ENCODE measurements at places on chromosomes 5 and 9. TPM values are rescaled to one million over a fixed set of nuclear protein-coding genes. Genes with fewer than 3 reads are reported as not detected.

Gene ACOT12
- not detected for polyA plus RNA-seq

DNA sequence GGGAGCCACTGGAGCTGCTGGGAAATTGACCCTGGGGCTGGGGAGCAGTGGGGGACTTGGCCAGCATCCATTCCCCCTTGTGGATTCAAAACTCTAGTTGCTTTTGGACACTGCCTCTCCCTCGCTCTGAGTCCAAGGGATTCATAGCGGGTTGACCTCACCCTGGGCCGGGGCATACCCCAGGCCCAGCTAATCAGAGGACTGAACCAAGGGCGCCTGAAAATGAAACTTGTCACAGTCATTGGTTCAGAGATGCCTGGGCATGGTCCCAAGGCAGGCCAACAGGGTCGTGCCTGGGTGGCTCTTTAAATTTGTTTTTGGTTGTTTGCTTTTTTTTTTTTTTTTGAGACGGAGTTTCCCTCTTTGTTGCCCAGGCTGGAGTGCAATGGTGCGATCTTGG is 22.6 kb downstream of the STK10 start:
- no peaks in the 10 kb centered on the region for H3K27me3 ChIP-seq
- peaks cover 65% of the 10 kb centered on the region for H3K36me3 ChIP-seq
- H3K4me1 ChIP-seq: peaks cover 89% of the 10 kb centered on the region
- H3K4me3 ChIP-seq: no peak overlapping the region

DNA sequence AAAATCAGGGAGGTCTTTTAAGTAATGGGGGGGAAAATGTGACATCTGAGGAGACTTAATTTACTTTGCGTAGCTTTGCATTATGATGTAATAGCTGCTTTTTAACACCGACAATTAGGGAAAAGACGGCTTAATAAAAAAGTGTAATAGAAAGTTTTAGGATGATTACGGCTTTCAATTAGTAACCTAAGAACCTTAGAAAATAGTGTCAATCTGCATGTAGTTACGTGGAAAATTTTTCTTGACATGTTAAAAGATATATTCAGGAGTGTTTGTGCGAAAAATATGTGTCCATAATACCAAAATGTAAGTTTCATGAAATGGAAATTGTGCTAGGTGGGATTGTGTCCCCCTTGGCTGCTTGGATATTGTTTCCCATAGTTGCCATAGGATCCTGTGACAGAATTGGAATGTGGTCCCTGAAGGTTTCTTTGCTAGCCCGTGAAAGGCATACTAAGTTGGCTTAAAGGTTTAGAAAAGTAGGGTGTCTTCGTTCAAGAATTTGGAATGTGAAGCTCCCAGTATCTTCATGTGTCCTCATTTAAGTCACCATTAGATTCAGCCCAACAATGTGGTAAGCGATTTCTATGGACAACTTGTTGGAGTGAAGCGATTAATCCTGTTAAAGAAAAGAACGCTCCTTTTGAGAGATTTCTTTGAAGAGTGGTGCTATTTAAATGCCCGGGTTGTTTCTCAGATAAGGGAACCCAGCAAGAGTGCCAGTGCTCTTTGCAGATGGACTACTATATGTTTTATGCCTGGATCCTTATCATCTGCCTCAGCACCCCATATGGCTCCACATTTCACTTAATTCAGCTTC is 2.0 kb downstream of the RGMB start:
- H3K27ac ChIP-seq: peak overlapping the region; percentile 98
- H3K27me3 ChIP-seq: no peaks in the 10 kb centered on the region
- H3K36me3 ChIP-seq: peaks cover 5% of the 10 kb centered on the region
- no peak for DNase-seq
- peak overlapping the region; percentile 94 for H3K4me3 ChIP-seq
- peaks cover 65% of the 10 kb centered on the region for H3K4me1 ChIP-seq

- H3K4me1 ChIP-seq: peaks cover 4% of the 10 kb centered on the region
- no peaks in the 10 kb centered on the region for H3K27me3 ChIP-seq
- H3K27ac ChIP-seq: no peak overlapping the region
- no peak overlapping the region for H3K4me3 ChIP-seq
- H3K36me3 ChIP-seq: no peaks in the 10 kb centered on the region
- no peak for DNase-seq
Measured at GRCh38 chr5:40258222-40258621, 421.5 kb upstream of the PTGER4 start.

- H3K27ac ChIP-seq: no peak overlapping the region
- H3K4me3 ChIP-seq: no peak overlapping the region
- H3K36me3 ChIP-seq: no peaks in the 10 kb centered on the region
Measured at GRCh38 chr5:20522905-20523482, 535.0 kb upstream of the CDH18 start.

GRCh38 chr5:96958977-96959376 is 23.1 kb downstream of the LNPEP start:
- H3K4me3 ChIP-seq: peak overlapping the region; percentile 61
- DNase-seq: no peak
- H3K36me3 ChIP-seq: no peaks in the 10 kb centered on the region
- no peaks in the 10 kb centered on the region for H3K27me3 ChIP-seq

GRCh38 chr9:82553654-82554366 is 509.1 kb downstream of the RASEF start:
- no peaks in the 10 kb centered on the region for H3K4me1 ChIP-seq
- H3K27me3 ChIP-seq: no peaks in the 10 kb centered on the region
- DNase-seq: no peak
- no peak overlapping the region for H3K4me3 ChIP-seq
- no peak overlapping the region for H3K27ac ChIP-seq
- H3K36me3 ChIP-seq: no peaks in the 10 kb centered on the region

DNA sequence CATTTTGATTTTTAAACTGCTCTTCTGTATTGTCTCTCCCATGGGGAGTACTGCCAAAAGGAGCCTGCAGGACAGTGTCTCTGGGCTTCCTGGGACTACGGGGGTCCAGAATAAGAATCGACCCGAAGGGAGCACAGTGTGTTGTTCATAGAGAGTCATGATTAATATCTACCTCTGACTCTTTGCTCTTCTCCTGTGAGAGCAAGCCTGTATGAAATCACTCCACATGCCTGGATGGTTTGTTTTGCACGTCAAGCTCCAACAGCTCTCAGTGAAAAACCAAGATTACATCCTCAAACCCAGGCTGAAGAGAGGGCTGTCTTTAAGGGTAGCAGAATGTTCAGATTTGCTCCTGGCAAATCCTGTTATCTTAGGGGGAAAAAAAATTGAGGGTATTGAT is 1860.0 kb upstream of the WWC1 start:
- no peak for DNase-seq
- no peaks in the 10 kb centered on the region for H3K4me1 ChIP-seq
- no peak overlapping the region for H3K27ac ChIP-seq
- no peaks in the 10 kb centered on the region for H3K27me3 ChIP-seq

GRCh38 chr5:161697001-161697400 is 11.5 kb downstream of the GABRA6 start:
- no peaks in the 10 kb centered on the region for H3K27me3 ChIP-seq
- no peak for DNase-seq
- H3K27ac ChIP-seq: no peak overlapping the region
- H3K4me1 ChIP-seq: no peaks in the 10 kb centered on the region
- H3K4me3 ChIP-seq: no peak overlapping the region

DNA sequence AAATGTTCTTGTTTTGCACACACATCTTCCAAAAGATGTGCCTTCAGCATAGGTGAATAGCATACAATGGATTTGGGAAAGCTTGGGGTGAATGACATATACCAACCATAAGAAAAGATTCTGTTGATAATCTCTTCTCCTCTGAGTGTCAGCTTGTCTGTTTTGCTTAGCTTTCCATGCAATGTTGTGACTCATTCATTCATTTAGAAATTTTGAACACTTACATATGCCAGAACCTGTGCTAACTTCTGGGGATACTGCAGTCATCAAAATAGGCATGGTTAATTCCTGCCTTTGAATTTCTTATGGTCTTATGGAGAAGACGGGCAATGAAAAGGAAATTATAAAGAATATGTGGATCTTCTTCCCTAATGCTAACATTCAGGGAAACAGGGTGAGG is 14.1 kb downstream of the ADRB2 start:
- no peak overlapping the region for H3K4me3 ChIP-seq
- peaks cover 4% of the 10 kb centered on the region for H3K4me1 ChIP-seq
- no peaks in the 10 kb centered on the region for H3K36me3 ChIP-seq

Gene PCBD2
- 10.6 TPM for polyA plus RNA-seq

DNA sequence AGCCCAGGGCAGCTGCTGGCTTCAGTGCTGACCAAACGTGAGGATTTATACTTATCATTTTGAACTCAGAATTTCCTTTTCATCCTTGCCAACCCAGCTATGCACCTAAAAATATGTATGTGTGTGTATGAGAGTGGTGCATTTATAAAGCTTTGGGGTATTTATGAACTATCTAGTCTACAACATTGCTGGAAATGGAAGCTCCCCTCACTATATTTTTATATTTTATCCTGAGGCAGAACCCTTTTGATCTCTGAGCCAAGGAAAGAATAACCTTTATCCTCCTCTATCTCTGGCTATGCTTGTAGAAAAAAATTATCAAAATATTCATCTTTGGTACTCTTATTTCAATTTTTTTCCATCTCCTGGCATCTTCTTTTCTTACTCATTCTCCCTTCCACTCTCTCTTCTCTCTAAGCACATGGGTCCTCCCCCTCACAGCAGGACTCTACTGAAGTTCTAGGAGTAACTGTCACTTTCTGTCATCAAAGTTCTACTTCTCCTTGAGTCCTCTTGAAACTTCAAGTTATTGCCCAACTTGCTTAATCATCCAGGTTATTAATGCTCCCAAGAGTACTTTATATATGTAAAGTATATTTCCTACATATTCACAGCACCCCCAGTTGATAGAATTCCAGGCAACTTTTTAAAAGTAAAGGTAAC is 190.9 kb downstream of the HINT1 start:
- no peak overlapping the region for H3K27ac ChIP-seq
- no peaks in the 10 kb centered on the region for H3K36me3 ChIP-seq
- no peak overlapping the region for H3K4me3 ChIP-seq
- no peaks in the 10 kb centered on the region for H3K4me1 ChIP-seq

Gene PARP8
- polyA plus RNA-seq: 67.0 TPM

Gene HBEGF
- not detected for polyA plus RNA-seq

DNA sequence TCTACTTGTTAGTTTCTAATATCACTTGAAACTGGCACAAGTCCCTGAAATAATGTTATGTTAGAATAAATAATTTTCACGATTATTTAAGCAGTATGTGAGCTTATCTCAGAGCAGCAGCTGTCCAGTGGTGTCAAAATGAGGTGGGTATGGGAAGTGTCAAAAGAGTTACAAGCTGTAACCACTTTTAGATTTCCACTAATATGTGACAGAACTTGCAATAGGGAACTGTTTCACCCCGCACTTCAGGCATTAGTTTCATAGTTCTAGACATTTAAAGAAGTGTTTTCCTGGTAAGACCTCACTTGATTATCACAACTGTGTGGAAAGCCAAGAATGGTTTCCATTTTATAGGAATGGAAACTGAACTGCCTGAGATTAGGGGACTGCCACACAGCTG is 2.9 kb upstream of the ISCA1 start:
- peaks cover 21% of the 10 kb centered on the region for H3K4me1 ChIP-seq
- no peak overlapping the region for H3K4me3 ChIP-seq
- H3K27me3 ChIP-seq: no peaks in the 10 kb centered on the region
- no peak overlapping the region for H3K27ac ChIP-seq
- peaks cover 26% of the 10 kb centered on the region for H3K36me3 ChIP-seq
- DNase-seq: no peak

DNA sequence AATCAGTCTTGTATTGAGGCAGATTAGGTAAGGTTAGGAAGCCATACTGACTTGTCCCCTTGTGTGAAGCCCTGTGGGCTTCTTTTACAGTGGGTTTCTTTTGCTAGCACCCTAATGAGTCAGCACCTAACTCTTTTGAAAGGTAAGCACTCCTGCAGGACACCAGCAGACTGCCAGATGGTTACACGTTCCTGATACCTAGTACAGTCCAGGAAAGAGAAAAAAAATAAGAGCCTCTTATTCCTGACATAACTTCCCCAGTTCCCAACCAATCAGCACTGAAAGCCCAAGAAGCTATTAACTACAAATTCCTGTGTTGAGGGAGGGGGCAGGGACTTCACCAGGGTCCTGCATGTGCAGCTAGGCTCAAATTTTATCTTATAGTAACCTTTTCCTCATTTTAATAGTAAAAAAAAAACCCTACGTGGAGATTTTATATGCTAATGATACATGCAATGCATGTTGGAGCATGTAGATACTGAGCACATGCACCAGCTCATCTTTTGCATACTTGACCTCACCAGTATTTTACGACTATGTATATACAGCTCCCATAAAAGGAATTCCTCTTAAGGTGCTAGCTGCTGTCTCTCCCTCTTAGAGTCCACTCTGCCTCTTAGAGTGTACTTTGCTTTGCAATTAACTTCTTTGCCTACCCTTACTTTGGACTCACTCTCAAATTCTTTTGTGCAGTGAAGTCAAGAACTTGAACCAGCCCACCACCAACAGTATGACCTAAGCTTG is 84.7 kb upstream of the RORB start:
- H3K4me1 ChIP-seq: no peaks in the 10 kb centered on the region
- no peak for DNase-seq
- no peak overlapping the region for H3K27ac ChIP-seq
- H3K36me3 ChIP-seq: no peaks in the 10 kb centered on the region

DNA sequence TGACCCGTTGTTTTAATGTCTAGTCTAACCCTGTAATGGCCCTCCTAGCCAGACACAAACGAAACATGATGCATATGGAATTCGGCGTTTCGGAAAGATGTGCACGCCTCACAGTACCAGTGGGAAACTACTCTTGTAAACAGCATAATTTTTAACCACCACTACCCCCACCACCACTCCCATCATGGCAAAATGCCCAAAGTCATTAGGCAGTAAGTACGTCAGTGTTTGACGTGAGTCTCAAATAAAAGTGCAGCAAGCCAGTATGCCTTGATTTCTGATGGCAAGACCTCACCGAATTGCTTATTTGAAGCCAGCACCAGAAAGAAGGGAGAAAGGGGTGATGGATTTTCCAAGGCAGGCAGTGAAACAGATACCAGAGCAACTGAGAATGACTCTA is 71.4 kb downstream of the ADRB2 start:
- no peak overlapping the region for H3K27ac ChIP-seq
- H3K36me3 ChIP-seq: no peaks in the 10 kb centered on the region
- H3K4me1 ChIP-seq: no peaks in the 10 kb centered on the region
- peaks cover 7% of the 10 kb centered on the region for H3K27me3 ChIP-seq

DNA sequence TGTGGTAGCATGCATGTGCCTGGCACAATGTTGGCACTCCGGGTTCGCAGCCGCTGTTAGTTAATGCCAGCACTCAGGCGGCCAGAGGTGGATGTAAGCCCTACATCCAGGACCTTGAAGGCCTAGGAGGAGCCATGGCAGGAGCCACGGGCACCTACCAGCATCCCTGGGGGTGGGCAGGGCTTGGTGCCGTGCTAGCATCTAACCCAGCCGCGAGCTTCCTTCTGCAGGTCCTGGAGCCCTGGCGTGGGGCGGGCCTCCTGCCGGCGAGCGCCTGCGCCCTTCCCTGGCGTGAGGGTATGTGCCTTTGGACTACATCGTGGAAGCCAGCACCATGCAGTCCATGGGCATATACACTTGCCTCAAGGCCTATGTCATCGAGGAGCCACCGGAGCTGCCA is 53.8 kb downstream of the COL27A1 start:
- H3K4me1 ChIP-seq: no peaks in the 10 kb centered on the region
- DNase-seq: no peak
- no peak overlapping the region for H3K27ac ChIP-seq
- peaks cover 4% of the 10 kb centered on the region for H3K27me3 ChIP-seq
- no peak overlapping the region for H3K4me3 ChIP-seq
- no peaks in the 10 kb centered on the region for H3K36me3 ChIP-seq
